GF-D8 (cell line): ENCODE measurements at places on chromosomes 6 and 20.

DNA sequence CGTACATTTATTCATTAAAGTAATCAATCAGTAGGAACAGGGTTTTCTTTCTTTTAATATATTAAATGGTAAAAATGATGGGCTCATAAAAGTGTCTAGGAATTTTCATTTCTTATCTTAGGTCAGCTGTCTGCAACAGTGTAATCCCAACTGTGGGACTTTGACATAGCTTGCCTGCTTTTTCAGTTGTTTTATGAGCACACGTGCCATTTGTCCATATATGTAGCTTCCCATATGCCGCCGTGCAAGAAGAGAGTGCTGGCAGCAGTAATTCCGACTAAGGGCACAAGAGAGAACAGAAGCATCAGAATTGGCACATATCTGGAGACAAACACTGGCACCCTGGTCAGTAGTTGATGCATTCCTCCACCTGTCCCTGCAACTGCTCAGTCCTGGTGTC, 20.9 kb upstream of the EEF1E1 start:
- DNase-seq = no peak

- DNase-seq = no peak
Observed at GRCh38 chr6:31228476-31228875, 43.4 kb downstream of the HLA-C start.

- no peak for DNase-seq
Observed at GRCh38 chr6:138255443-138255842, 37.2 kb upstream of the PBOV1 start.

DNA sequence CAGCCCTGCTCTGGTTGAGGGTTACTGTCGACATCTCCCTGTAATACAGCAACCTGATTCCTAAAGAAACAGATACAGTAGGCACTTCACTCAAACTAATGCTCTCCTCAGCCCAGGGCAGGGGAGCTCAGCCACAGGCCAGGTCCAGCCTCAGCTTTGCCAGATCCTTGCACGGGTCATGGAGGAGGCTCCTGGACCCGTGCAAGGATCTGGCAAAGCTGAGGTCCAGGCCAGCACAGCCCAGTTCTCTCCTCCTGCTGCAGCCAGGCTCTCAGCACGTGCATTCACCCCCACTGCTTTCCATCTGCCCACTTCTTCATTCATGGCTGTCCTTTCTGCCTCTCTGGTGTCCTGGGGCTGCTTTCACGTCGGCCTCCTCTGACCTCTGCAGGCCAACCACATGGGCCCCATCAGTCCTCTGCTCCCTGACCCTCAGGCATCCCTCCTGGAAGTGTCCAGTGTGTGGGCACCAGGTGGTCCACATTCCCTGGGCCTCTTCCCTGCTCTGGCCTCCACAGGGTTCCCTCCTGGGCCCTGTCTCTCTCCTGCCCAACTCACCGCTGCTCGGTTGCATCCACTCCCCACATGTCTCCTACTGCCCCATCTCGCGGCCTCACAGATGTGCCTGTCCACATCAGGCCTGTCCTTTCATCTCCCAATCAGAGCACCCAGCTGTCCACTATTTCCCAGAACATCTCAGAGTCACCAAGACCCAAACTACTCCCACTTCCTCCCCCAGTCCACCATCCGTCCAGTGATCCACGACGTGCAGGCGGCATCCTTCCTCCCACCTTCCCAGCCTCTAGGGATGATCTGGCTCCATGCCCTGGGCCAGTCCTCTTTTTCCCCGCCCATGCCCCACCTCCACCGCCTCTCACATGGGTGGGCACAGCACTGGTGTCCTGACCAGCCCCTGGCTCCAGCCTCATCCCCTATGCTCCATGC, 11.8 kb upstream of the CD93 start:
- no peak for DNase-seq

DNA sequence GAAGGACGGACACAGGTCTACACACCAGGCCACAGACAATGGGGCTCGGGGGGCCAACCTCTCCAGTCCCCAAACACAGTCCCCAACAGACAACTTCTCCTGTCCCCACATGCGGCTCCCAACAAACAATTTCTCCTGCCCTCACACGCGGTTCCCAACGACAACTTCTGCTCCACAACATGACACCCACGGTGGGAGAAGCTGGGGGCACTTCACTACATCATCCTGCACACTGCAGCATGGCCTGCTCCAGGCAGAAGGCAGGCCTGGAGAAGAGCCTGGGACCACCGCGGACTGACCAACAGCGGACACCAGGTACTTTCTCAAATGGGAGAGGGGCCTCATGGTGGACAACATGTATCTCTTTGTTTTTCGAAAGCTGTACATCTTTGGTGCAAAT, 6.7 kb downstream of the TAF4 start:
- DNase-seq = no peak

- DNase-seq = no peak
Observed at GRCh38 chr6:56406276-56407269, 159.2 kb upstream of the COL21A1 start.

- DNase-seq = no peak
Observed at GRCh38 chr6:130259557-130259956, 36.8 kb upstream of the SAMD3 start.

DNA sequence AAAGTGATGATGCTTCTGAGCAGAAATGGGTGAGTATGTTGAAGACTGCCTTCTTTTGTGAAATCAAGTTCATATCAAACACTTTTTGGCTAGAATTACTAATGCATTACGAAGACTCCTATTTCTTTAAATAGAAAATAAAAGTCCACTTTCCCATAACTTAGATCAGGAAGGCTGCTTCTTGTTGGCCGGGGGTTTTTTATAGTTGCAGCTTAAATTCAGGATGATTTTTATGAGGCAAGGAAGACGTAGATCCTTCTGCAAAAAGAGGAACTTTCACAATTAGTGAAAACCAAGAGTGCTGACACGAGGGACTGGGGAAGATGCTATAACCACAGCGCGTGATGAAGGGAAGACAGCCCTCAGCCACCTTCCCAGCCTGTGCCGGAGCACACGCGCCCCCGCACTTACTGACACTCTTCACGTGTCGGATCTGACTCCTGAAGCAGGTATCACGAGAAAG, 206.1 kb upstream of the PRDM1 start:
- peak; percentile 90 for DNase-seq

DNA sequence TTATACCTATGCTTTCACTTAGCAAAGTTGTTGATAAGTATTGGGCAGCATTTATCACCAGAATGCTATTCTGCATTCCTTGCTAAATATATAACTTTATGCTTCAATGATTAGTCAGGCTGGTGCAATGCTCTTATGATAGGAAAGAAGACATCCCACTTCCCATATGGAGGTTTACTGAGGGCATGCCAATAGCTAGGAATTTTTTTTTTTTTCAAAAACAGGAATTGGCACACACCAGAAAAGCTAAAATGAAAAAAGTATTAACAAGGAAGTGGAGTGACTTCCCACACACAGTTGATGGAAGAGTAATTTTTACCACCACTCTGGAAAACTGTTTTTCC, 90.8 kb downstream of the FRK start:
- DNase-seq = no peak

DNA sequence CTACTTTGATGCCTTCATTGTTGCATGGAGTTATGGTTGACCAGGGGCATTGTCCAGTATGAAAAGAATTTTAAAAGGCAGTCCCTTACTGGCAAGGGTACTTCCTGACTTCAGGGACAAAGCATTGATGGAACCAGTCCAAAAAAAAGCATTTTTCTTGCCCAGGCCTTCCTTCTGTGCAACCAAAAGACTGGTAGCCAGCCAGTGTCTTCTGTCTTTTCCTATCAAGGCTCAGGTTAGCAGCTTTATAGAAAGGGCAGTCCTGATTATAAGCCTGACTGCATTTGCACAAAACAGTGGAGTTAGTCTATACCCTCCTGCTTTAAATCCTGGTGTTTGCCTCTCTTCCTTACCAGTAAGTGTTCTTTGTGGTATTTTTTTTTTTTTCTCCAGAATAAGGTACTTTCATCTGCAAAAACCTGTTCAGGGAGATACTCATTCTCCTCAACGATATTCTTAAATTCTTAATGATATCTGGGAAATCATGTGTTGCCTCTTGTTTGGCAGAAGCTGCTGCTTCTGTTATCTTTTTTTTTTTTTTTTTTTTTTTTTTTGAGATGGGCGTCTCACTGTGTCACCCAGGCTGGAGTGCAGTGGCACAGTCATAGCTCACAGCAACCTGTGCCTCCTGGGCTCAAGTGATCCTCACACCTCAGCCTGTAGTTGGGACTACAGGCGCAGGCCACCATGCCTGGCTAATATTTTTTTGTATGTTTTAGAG, 33.9 kb downstream of the SCAF8 start:
- DNase-seq = no peak

- no peak for DNase-seq
Observed at GRCh38 chr6:121451250-121451649, 15.8 kb downstream of the GJA1 start.

GRCh38 chr20:10799735-10800134, 125.9 kb upstream of the JAG1 start:
- no peak for DNase-seq

- no peak for DNase-seq
Observed at GRCh38 chr20:41717483-41717882, 99.3 kb upstream of the CHD6 start.

GRCh38 chr20:32649697-32650400, 23.9 kb downstream of the C20orf203 start:
- DNase-seq = no peak

GRCh38 chr6:53179961-53180651, 31.5 kb upstream of the GCM1 start:
- no peak for DNase-seq

- no peak for DNase-seq
Observed at GRCh38 chr6:65117817-65118409, 589.1 kb downstream of the EYS start.

DNA sequence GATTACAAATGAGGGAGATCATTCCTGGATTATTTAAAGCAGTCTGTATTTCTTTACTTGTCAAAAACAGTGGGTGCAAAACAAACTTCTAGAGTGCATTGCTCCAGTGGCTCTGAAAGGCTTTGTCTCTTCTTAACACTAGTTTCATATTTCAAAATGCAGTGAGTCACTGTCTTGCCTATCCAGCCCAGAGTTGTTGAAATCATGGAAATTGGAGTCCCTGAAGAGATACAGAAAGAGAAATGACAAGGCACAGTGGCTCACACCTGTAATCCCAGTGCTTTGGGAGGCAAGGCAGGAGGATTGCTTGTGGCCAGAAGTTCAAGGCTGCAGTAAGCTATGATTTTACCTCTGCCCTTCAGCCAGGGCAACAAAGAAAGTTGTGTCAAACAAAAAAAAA, 11.3 kb downstream of the SLC2A12 start:
- no peak for DNase-seq
